CD4-positive, alpha-beta T cell treated with Interleukin-17A for 1 hour (primary cell): ENCODE measurements at places on chromosomes 5 and 9.
A peak's percentile ranks its signal among the peaks of the same experiment; 100 is the strongest.

GRCh38 chr9:93480728-93481324 is 27.4 kb upstream of the FAM120AOS start:
- DNase-seq = no peak

GRCh38 chr9:82490019-82490499 is 501.5 kb downstream of the SPATA31D1 start:
- no peak for DNase-seq

- DNase-seq = peak; percentile 21
These were observed at the start of gene TRPM6 for GRCh38 chr9:74887041-74887980. TSS of gene TRPM6 (minus strand) at chr9:74887921. CDS start at chr9:74887856, 65 bp downstream.

GRCh38 chr5:112576298-112576925 is 157.3 kb upstream of the EPB41L4A start:
- DNase-seq = no peak

DNA sequence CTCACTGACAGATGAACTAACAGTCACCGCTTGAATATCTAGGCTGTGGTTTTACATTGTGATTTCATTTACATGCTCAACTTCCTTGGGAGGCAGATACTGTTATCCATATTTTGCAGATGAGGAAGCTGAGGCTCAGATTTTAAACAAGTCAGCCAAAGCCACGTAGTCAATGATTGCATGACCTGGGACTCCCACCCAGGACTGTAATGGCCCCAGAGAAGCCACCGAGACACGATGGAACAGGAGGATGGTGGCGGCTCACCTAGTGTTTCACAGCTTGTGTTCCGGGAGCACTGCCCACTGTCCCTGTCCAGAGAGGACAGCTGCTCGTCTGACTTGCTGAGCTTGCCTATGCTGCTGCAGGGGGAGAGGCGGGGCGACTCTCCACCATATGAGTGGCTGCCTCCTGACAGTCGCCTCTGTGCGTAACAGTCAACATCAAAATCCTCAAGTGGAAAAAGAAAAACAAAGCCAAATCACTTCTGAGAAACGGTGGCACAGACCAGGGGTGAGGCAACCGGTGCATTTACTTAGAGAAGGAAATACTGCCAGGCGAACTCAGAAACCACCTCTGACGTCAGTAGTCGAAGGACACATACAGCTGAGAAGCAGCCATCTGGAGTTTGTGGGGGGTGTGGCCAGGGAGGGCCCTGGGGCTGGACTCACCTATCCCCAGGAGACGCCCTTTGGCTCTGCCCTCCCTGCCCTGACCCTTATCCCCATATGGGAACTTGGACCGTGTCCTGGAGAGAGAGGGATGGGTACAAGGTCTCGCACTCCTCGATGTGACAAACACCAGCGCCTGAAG is 82.5 kb downstream of the PRRT1B start:
- DNase-seq = peak; percentile 88
